Stimulated activated CD4-positive, alpha-beta T cell treated with anti-CD3 and anti-CD28 coated beads, Interleukin-4, amount 100 ng/mL, for 4 hours (primary cell): ENCODE measurements at places on chromosomes 1 and 21.

DNA sequence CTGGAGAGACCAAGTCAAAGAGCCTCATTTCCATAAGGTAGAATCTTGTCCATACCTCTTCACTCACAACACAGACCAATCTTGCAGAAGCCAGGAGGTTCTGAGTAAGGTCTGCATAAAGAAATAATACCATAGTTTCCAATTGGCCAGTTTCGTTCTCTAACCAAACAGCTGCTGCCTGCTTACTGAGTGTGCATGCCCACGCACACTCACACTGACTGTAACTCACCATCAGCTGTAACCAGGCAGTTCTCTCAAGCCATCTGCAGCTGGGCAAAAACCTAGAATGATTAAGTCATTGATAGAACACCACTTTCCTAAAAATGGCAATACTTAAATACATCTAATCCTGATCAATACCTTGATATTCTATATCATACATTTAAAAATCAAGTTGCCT, 106.6 kb upstream of the VAV3 start:
- no peak for DNase-seq

DNA sequence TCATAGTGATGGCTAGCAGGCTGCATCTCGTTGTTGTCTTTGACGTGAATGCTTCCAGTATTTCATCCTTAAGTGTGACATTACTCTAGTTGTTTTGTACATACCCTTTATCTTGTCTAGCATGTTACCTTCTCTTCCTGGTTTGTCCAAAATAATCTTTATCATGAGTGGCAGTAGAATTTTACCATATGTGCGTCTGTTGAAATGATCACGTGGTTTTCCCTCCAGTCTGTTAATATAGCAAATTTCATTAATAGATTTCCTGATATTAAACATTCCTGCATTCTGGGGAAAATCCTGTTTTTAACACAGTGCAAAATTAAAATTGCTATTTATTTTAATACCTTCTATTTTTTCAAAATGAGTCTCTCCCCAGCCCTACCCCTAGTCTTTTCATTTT, 15.6 kb downstream of the ADARB1 start:
- DNase-seq: no peak

DNA sequence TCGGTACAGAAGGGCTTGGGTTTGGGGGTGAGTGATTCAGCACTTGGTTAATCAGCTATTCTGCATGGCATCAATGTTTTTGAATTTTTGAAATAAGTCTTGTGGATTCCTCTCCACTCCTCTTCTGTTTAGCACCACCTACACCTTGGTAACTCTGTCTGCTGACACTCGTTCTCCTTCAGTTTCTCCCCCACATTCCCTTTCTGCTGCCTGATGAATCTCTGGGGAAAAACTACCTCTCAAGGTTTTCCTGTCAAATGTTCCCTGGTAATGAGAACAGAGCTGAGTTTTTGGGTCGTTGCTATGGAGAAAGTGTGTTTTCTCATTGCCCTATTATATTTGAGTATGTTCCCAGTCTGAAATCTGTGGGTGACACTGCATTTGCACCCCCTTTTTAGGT, 108.2 kb downstream of the GABPA start:
- DNase-seq: no peak

DNA sequence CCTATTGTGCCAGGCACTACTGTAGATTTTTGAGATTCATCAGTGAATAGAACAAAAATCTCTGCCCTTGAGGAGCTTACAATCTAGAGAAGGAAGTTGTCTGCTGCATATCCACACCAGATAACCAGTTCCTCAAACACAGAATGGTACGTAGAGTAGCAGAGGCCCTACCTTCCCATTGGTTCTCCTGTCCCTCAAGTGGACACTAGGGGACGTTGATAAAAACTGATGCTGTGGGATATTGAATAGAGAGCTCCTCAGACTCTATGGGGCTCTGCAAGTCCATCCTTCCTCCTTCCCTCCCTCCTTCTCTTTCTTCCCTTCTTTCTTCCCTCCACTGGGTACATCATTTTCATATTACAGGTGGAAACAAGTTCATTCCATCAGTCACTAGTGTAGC, 371.3 kb downstream of the PBX1 start:
- no peak for DNase-seq

- DNase-seq: no peak
Measured at GRCh38 chr21:43613755-43614638, 45.3 kb downstream of the HSF2BP start.

DNA sequence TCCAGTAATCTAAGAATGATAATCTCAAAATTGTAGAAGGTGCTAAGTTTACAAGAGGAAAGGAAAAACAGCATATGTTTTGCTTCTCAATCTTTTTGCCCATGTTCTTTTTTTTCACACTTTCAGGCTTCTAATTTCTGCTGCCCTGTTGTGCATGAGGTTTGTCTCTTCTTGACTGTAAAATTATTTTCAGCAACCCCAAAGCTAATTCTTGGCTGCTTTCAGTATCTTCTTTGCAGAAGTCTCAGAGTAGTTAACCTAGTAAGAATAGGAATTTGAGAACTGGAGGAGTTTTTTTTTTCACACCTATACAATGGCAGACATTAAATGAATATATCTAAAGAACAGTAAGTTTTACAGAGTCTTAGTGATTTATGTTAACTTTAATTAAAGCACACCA, 26.4 kb downstream of the DENND2D start:
- DNase-seq: no peak

- DNase-seq: no peak
Measured at GRCh38 chr1:29963946-29964345, 727.6 kb downstream of the PTPRU start.

DNA sequence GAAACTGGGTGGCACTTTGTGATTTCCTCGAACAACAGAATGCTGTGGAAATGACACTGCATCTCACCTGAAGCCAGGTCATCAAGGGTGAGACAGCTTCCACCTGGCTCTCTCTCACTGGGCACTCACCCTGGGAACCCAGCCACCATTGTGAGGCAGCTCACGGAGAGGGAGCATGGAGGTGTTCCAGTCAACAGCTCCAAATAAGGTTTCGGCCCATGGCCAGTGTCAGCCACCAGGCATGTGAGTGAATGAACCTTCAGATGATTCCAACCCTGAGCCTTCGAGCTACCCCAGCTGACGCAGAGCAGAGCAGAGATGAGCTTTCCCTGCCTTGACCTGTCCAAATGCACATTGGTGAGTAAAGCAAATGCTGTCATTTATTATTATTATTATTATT, 58.1 kb downstream of the SYDE2 start:
- DNase-seq: no peak

DNA sequence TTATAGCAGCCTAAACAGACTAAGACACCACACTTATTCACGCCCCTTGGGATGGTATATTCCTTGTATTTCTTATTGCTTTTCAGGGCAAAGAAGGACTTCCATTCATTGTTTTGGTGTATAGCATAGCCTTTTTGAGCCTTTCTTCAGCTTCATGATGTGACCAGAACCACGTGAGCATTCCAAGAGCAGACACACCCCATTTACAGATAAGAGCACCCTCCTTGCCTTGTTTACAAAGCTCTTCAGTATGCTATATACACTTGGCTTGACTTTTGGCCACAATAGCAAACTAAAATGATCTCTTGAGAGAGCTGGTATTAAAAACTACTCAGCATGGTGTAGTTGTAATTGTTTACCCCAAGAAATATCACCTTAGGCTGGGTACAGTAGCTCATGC, 78.7 kb downstream of the PIK3R3 start:
- no peak for DNase-seq
